Right renal cortex interstitium (tissue), 3 donors: ENCODE measurements at places on chromosomes 3 and 15. TPM values are rescaled to one million over a fixed set of nuclear protein-coding genes. Genes with fewer than 3 reads are reported as not detected.

- no peak for DNase-seq
Observed at GRCh38 chr15:76335307-76336253, 993 bp upstream of the ISL2 start.

GRCh38 chr3:67067251-67067650 is 69.1 kb downstream of the KBTBD8 start:
- no peak for DNase-seq

Gene QARS1
- polyA plus RNA-seq = 300 TPM

- peak; percentile 39 for DNase-seq
Observed at GRCh38 chr3:172562871-172563865, 39.9 kb upstream of the TNFSF10 start.

Gene SENP5
- 17.0 TPM for polyA plus RNA-seq

Gene SI
- not detected for polyA plus RNA-seq

- DNase-seq = no peak
Observed at GRCh38 chr3:50464569-50464968, 38.9 kb downstream of the CACNA2D2 start.

Gene HHATL
- 0.28 TPM for polyA plus RNA-seq

GRCh38 chr3:129323651-129324294 is 45.1 kb downstream of the HMCES start:
- DNase-seq = no peak

DNA sequence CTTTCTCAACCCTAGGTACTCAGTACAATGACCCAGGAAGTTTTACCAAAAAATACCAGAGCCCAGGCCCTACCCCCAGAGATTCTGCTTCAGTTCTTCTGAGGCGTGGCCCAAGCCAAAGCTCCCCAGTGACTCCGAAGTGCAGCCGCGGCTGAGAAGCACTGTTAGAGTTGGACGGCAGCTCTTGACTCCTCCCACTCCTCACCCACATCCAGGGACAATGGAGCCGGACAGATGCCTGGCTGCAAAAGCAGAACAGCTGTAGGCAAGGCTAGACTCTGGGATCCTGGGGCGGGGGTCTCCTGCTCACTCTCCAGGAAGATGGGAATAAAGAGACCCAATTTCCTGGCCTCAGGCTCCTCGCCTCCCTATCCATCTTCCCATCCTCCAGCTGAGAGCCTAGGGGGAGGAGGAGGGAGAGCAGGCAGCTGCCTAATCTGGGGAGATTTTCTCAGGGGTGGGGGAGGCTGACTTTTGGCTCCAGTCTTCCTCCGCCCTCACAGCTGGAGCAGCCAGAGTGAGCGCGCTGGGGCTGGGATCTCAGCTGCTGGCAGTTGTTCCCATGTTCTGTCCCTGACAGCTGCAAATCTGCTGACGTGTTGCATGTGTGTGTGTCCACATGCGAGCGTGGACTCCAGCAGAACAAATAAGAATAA is 223.8 kb downstream of the OPA1 start:
- DNase-seq = peak; percentile 75

Gene DTX3L
- polyA plus RNA-seq = 14.6 TPM

GRCh38 chr3:139113993-139114375 is 69.3 kb upstream of the PRR23C start:
- DNase-seq = no peak

Gene CADPS
- 2.4 TPM for polyA plus RNA-seq

- no peak for DNase-seq
Observed at GRCh38 chr3:177451864-177452830, 254.9 kb upstream of the TBL1XR1 start.

Gene ACTRT3
- polyA plus RNA-seq = 4.1 TPM

Gene ZBTB47
- polyA plus RNA-seq = 15.2 TPM

GRCh38 chr3:923161-923910 is 169.5 kb upstream of the CNTN6 start:
- DNase-seq = no peak

DNA sequence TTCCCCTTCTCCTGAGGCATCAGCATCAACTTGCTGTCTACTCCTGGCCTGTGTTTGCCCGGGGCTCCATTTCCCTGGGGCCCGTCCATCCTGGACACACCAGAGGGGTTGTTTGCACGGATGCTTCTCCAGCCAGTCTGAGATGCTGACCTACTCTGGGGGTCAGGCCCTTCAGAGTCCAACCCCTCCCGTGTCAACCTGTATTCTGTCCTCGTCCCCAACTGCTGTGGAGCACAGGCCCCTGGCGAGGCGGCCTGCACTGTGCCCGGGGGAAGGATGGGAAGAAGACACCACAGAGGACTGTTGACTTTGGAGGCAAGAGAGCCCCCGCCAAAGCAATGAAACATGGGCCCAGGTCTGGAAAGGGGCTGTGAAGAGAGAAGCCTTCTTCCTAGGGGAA is 25.8 kb downstream of the ALS2CL start:
- DNase-seq = no peak

Gene GABRB3
- polyA plus RNA-seq = 6.5 TPM

- no peak for DNase-seq
Observed at GRCh38 chr3:86547692-86548091, 443.3 kb downstream of the VGLL3 start.

DNA sequence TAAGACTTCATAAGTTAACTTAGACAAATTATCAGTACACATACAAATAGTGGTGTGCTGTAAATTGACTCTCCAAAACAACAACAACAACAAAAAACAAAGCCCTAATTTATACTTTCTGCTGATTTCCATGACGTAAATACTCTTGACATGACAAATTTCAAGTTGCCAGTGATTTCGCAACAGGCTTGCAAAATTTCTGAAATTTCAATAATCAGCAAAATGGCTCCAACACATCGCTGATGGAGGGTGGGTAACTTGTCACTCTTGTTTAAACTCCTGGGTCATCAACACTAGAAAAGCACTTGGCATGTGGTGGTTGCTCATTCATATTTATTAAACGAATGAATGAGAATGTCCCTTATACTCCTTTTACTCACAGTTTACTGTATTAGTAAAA is 205.2 kb upstream of the SATB1 start:
- no peak for DNase-seq

DNA sequence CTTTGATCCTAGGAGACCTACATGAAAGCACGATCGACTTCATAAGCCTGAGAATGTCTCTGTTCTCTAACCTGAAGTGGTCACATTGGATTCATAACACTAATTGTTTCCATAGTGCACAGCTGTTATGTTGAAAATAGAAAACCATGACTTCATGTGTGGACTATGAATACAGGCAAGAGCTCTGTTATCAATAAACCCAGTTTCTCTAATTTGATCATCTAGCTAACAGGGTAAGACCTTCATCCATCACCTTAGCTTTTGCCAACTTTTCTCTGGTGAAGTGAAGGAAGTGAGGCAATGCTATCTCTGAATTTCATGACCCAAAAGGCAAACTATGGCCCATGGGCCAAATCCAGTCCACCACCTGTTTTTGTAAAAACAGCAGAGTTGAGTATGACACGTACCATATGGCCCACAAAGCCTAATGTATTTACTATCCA is 27.2 kb downstream of the ABI3BP start:
- no peak for DNase-seq

DNA sequence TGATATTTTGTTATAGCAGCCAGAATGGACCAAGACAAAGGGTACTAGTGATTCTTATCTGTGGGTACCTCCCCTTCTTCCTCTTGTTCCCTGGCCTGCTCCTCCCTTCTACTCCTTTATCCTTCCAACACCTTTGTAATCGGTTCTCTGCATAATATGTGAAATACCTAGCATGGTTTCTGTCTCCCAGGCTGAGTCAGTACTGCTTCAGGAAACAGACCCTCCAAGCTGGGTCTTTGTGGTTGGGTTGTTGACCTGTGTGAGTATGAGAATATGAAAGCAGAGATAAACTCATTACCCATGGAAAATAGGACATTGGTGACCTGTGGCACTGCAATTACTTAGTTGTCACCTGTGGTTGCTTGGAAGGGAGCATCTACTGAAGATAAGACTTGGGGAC is 69.3 kb upstream of the KLF13 start:
- no peak for DNase-seq

DNA sequence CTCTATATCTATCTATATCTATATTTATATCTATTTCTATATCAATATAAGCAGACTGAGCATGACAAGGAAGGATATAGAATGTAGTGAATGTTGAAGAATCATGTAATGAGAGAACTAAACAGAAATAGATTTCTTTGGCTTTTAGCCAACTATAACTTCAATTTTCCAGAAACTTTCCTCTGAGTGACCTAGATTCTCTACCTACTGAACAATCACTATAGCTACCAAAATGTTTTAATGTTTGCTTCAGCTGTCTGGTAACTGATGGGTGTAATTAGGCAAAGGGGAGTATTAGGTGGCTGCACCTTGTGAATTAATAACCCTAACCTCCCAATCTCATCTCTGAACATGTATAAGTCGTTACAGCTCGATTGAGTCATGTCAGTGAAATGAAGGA is 76.4 kb upstream of the ROBO1 start:
- no peak for DNase-seq

- no peak for DNase-seq
Observed at GRCh38 chr3:154971341-154971740, 108.8 kb upstream of the MME start.

Gene SAXO2
- 5.5 TPM for polyA plus RNA-seq

- no peak for DNase-seq
Observed at GRCh38 chr3:16513141-16514020, at the start of gene RFTN1. Gene RFTN1 (minus strand): TSS chr3:16513699. CDS start chr3:16493869, 19,830 bp downstream.

Gene CDHR4
- polyA plus RNA-seq = not detected

Gene UTS2B
- 0.68 TPM for polyA plus RNA-seq

Gene CCNB2
- polyA plus RNA-seq = 46.9 TPM

Gene ESYT3
- 1.1 TPM for polyA plus RNA-seq

Gene SEMA4B
- polyA plus RNA-seq = 32.3 TPM

DNA sequence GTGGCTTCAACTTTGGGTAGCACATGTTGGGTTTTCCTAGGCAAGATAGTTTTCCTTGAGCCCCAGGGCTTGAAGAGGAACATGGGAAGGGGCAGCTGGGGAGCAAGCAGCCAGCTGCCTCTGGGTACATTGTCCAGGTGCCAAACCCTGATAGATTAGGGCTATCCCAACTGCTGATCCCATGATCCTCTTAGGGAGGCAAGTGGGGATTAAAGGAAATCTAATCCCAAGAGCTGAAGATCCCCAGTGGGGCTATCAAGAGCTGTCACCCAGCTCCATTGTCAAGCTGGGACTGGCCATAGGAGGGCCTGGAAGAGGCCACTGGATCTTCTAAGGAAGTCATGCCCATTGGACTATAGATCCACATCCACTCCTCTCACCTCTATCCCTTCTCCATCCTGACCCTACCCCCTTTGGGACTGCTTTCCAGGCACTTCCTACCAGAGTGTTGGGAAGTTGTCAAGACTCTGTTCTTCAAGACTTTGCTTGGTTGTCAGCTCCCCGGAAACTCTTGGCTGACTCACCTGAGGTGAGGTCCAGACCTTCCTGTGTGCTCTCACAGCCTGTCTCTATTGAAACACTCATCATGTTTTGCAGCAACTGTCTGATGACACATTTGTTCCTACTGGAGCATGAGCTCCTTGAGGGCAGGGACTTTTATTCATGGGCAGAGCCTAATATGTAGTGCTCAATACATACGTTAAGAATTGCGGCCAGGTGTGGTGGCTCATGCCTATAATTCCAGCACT is 5.9 kb downstream of the CAMK2N2 start:
- no peak for DNase-seq

Gene SNX22
- 1.1 TPM for polyA plus RNA-seq

GRCh38 chr15:66841953-66842681 is 140.1 kb downstream of the SMAD6 start:
- no peak for DNase-seq

Gene ADCY5
- 10.8 TPM for polyA plus RNA-seq

- no peak for DNase-seq
Observed at GRCh38 chr3:121111914-121112612, 204.1 kb downstream of the STXBP5L start.

GRCh38 chr3:25064681-25065080 is 363.4 kb upstream of the RARB start:
- no peak for DNase-seq

DNA sequence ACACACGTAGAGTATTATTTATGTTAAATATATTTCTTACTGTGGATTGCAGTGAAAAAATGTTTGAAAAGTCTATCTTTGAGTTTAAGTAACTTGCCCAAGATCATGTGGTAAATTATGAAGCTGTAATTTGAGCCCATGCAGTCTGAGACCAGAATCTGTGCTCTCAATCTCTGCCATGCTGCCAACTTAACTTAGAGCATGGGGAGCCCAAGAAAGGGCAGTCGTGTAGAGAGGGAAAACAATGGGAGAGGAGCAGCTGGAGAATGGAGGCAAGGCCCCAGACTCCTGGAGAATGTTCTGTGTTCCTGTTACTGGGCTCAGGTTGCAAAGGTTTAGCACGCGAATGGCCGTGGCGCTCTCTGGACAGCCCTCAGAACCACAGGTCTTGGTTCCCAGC is 311.6 kb upstream of the RASGRP1 start:
- DNase-seq = no peak

Gene SH3BP5
- polyA plus RNA-seq = 59.4 TPM

- DNase-seq = no peak
Observed at GRCh38 chr3:127427666-127428065, 139.8 kb upstream of the PRR20G start.

Gene MKRN3
- polyA plus RNA-seq = 0.89 TPM

GRCh38 chr3:30344288-30344687 is 262.1 kb upstream of the TGFBR2 start:
- no peak for DNase-seq

DNA sequence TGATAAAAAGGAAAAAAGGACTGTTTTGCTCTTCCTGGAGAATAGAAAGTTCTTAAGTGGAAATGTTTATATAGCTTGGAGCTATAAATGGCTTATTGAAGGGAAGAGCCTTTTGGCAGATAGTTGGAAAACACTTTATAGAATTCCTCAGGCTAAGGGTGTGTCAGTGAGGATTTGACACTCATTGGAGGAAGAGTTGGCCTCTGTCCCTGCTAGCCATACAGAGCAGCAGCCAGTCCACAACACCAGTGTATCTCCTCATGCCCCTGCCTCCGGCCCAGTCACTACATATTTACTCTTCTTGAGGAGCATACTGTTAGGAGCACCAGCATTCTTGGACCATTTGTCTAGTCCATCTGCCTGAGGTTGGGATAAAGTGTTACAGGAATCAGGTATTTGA is 36.2 kb downstream of the KLHL18 start:
- no peak for DNase-seq

Gene HIGD2B
- not detected for polyA plus RNA-seq

Gene FSTL1
- 528 TPM for polyA plus RNA-seq
